Hematopoietic multipotent progenitor cell (in vitro differentiated cells): ENCODE measurements at places on chromosomes 1 and 21.

GRCh38 chr21:40681164-40681859, 165.6 kb downstream of the DSCAM start:
- DNase-seq, result no peak

DNA sequence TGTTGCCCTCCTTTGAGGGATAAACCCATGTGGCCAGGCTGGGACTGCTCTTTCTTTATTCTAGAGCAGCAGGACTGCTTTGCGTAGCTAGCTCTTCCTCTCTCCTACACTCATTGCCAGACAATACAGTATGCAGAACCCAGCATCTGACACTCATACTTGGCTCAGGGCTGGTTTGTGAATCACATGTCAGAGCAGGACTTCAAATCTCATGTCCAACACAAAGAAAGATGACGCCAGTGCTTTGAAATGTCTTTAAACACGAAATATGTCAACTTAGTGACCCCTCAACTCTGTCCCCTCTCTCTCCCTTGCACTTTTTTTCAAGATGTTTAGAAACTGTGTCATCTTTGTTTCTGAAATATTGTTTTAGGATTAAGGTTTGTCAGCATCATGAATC, 135.0 kb downstream of the TGFB2 start:
- no peak for DNase-seq

- DNase-seq, result no peak
Measured at GRCh38 chr1:167270349-167271092, 49.8 kb downstream of the POU2F1 start.

DNA sequence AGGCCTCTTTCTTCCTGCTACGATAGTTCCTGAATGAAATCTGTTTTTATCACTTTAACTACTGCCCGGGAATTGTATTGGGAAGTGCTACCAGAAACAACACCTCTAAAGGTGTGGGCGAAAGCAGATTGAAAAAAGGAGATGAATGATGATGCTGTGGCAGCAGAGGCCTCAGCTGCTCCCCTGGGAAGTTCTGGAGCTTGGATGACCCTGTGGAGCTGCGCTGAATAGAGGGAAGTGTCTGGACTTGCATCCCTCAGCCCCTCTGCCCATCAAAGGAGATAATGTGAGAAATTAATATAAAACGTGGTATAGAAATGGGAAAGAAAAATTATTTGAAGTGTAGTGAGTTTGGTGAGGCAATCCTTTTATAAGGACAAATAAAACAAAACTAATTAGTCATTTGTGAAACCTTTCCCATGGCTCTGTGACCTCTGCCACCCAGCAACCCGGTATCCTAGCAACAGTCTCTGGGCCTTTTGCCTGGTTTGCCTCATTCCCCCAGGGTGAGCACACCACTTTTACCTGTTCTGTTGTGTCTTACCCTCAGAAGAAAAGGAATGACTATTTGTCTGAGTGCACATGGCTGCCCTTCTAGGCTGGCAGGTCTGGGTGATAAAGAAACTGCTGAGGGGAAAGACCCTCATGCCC, 21.3 kb downstream of the OVAAL start:
- no peak for DNase-seq

- DNase-seq, result no peak
Measured at GRCh38 chr1:232012773-232013386, 386.3 kb downstream of the DISC1 start.

DNA sequence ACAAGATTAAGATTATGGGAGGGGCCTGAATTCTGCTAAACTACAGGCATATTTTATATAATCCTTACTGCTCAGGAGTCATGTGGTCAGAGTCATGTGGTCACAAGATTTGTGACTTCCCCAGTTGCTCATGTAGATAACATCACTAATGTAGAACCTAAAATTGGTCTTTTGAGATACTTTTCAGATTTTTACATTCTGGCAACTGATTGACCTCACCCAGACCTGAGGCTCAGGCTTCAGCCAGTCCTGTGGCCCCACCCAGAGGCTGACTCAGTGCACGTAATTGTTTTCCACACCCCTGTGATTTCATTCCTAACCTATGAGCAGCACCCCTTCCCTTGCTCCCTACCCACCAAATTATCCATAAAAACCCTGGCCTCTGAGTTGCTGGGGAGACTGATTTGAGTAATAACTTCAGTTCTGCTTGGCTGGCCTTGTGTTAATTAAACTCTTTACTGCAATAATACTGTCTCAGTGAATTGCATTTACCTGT, 41.7 kb upstream of the ZNF326 start:
- DNase-seq, result no peak

DNA sequence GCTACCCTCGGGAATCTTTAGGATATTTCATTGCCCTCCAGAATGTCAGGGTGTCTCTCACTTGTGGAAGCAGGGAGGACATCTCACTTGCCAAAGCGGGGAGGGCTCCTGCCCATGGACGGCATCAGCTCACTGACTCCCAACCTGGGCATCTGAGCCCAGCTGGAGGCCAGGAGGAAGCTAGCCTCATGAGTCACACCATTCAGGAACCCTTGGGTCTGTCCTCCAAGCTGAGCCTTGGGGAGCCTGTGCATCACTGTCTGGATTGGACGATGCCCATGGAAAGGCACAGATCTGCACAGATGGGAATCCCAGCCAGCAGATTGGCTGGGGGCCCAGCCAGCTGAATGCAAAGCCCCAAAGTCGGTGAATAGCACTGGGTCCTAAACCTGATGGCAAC, 25.2 kb downstream of the WNT3A start:
- no peak for DNase-seq

GRCh38 chr1:51997974-51998382, 7.5 kb upstream of the RAB3B start:
- no peak for DNase-seq

DNA sequence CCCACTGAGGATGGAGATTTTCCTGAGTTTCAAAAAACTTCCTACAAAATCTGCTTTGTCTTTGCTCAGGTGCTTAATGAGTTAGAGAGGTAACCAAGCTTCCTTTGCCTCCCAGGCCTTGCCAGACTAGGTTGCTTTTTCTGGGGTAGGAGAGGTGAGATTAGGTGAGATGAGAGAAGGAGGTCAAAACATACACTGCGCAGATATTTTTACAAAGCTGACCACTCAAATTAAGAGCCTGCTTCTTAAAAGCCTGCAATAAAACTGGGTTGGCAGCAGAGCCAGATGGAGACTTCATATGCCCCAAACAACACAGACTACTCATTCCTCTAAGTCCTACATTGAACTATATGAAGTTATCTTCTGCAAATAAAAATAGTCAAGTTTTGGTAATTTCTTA, 352.5 kb downstream of the NUF2 start:
- no peak for DNase-seq

DNA sequence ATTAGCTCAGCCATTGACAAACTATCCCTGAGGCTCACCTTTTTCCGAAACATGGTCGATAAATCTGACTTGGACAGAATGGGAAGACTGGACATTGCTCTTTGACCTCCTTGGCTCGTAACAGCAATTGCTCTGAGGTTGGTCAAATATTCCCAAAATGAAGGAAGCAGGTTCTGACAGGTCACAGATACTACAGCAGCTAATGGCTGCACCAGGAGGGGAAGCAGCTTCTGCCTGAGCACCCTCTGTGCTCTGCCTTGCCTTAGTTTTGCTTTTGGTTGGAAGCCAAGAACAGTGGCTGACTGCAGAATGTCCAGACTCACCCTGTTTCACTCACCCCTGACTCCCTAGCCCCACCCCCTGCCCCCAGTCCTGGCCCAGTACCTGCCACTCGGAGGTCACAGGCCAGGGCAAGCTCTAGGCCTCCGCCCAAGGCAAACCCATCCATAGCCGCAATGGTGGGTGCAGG, 15.4 kb downstream of the ECHDC2 start:
- DNase-seq, result no peak

DNA sequence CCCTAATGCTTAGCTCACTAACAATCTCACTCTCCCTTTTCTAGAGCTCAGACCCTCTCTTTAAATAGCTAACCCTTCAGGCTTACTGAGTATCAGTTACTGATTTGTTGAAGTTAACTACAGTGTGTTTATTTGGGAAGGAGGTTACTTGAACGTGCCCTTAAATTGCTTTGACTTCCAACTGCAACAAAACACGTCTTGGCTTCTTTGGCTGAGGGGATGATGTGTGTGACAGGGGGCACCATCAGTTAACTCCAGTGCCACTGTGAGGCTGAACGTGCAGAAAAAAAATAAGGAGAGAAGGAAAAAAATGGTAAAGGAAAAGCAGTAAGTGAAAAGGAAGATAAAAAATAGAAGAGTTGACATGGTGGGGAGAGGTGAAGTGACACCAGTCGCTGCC, 75.1 kb upstream of the NRIP1 start:
- no peak for DNase-seq

DNA sequence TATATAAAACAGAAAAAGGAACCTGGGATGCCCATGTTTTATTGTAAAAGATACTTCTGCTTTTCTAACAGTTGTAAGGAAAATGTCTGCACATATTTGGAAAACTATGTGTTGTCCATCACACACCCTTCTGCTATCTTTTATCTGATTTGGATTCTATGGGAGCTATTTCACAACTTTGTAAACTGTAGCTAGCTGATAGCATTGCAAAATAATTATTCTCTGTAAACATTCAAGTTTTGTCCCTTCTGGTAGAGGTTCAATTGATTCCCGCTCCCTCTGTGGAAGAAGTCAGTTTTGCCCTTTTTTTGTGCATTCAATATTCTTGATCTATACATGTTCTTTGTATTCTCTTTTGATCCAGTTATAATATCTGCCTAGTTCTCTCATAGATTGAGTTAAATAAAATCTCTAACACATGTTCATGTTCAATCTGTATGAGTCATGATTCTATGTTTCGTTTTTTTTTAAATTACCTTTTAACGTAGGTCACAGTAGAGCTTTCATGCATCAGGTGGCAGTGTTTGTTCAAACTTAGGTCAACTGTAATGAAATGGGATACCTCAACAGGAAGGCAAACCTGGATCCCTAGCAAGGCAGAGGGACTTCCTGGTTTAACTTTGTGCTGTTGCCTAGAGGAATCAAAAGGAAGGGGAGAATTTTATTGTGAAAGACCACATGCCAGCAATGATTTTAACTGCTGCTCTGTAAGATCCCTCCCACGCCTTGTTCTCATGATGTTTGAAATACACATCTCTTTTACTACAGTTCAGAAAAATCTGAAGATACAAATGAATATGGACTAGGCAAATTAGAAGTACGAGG, 26.0 kb upstream of the BCL9 start:
- DNase-seq, result no peak

GRCh38 chr1:22163564-22163963, 20.7 kb upstream of the WNT4 start:
- no peak for DNase-seq

DNA sequence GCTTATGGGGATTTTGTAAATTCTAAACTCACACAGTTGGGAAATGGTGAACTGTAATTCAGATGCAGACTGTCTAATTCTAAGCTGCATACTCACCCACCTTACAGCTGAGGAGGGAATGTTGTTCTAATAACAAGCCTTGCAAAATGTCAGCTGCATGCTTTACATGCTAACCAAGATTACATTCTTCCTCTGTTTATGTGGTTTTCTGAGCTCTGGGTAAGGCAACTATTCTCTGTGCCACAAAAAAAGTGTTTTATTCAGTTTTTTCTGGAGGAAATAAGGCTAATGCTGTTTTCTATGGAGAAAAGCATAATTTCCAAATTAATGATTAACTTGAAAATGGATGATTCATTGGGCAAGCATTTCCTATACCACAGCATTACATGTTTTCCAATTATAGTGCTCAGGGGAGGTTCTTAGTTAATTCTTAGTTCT, 64.9 kb downstream of the RGS13 start:
- no peak for DNase-seq

- DNase-seq, result no peak
Measured at GRCh38 chr1:81670286-81670685, 130.4 kb upstream of the ADGRL2 start.

GRCh38 chr1:91706140-91706957, 179.6 kb downstream of the TGFBR3 start:
- DNase-seq, result no peak

DNA sequence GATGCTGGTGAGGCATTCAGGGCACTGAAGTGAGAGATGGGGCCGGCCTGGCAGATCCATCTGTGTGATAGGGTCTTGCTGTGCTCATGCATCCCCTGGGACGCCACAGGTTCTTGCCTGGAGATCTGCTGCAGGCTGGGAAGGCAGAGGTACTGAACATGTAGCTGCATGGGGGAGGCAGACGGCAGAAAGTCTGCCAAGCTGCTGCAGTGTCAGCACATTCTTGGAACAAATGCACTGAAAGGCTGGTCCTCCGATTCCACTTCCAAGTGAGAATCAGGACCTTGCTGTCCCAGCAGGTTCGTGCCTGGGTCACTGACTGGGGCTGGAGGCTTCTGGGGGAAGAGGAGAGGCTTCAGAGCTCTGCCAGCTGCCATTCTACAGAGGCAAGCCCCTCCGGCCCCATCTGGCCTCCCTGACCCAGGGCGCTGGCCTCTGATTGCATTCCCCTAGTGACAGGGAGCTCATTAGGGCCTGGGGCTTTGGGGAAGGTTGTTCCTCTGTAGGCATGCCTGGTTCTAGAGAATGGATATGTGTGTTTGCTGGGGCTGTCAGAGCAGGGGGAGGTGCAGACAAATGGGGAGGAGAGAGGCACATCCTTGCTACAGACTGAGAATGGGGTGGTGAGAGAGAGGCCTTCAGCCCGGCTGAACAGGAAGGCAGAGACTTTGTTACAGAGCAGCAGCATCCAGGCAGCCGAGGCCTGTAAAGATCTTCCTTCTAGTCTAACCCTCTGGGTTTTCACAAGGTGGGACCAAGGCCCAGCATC, 174.0 kb downstream of the TRABD2B start:
- no peak for DNase-seq

- DNase-seq, result peak; percentile 49
Measured at GRCh38 chr21:45109831-45110492, 35.6 kb downstream of the ADARB1 start.

- DNase-seq, result no peak
Measured at GRCh38 chr1:98205291-98206017, 284.6 kb upstream of the DPYD start.

- DNase-seq, result no peak
Measured at GRCh38 chr1:87820668-87821334, 492.1 kb downstream of the LMO4 start.

DNA sequence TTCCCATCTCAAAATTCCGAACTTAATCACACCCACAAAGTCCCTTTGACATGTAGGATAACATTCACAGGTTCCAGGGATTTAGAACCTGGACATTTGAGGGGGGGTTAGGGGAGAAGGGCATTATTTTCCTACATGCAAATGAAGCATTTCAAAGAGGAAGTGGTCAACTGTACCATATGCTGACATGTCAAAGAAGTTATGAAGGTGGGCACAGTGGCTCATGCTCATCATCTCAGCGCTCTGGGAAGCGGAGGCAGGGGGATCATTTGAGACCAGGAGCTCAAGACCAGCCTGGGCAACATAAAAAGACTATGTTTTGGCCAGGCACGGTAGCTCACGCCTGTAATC, 35.7 kb downstream of the PTP4A2 start:
- DNase-seq, result no peak

- DNase-seq, result no peak
Measured at GRCh38 chr21:37338671-37339551, 27.7 kb upstream of the DYRK1A start.

DNA sequence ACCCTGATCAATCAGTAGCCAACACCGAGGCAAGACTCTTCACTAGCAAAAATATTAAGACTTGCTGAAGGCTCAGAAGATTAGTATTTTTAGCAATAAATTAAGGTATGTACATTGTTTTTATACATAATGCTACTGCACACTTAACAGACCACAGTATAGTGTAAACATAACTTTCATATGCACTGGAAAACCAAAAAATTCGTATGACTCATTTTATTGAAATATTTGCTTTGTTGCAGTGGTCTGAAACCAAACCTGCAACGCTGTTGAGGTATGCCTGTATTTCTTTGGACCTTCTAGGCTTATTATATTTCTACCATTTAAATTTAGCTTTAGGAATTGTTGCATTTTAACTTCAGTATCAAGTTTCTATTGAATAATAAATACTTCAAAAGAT, 65.8 kb upstream of the BCL9 start:
- DNase-seq, result no peak
